ENCODE measurements at places on chromosomes 1 and 21.

- no peak for DNase-seq
Measured at GRCh38 chr1:103243481-103243880, 135.2 kb upstream of the COL11A1 start.

GRCh38 chr1:161201836-161202712, at the start of gene NDUFS2:
NDUFS2 (plus strand) TSS chr1:161202367; CDS start chr1:161202386, 19 bp downstream.
- DNase-seq: peak; percentile 94

GRCh38 chr1:178119628-178120027, 25.7 kb downstream of the RASAL2 start:
- no peak for DNase-seq

GRCh38 chr1:174791863-174792262, 207.9 kb upstream of the CACYBP start:
- no peak for DNase-seq

DNA sequence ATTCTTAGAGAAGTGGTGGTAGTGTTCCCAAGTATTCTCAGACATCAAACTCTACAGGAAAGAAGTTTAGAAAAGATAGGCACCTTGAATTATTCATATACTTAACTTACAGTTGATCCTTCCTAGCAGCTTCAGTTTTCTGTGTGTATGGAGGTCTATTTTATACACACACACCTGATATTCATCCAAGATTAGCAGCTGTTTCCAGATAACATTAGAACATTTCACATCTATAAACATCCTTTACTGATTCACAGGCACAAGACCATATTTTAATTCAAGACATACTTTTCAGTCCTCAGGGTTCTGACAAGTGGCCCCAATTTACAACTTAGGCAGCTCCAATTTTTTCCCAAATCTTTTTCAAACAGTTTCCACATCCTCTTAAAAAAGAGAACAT, 287.8 kb upstream of the USP25 start:
- DNase-seq: no peak

DNA sequence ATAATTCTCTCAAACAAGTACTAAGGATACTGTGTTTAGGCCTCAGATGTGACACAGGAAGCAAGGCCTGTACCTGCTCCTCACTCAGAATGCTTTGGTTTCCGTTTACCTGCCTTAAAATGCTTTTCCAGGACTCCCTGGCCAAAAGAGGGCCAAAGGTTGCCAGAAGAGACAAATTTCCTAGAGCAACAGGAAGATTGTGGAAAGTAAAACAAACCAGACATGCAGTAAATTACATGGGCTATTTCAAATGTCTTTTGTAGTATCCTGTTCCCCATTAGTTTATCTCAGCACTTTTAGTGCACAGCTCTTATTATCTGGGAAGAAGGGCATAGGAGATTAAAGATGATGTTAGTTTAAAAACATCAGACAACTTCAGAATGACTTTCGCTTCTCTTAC, 280.0 kb downstream of the NFIA start:
- no peak for DNase-seq

GRCh38 chr1:233337505-233337904, 10.0 kb downstream of the MAP3K21 start:
- DNase-seq: no peak

- no peak for DNase-seq
Measured at GRCh38 chr1:223234534-223234933, 91.5 kb upstream of the TLR5 start.

DNA sequence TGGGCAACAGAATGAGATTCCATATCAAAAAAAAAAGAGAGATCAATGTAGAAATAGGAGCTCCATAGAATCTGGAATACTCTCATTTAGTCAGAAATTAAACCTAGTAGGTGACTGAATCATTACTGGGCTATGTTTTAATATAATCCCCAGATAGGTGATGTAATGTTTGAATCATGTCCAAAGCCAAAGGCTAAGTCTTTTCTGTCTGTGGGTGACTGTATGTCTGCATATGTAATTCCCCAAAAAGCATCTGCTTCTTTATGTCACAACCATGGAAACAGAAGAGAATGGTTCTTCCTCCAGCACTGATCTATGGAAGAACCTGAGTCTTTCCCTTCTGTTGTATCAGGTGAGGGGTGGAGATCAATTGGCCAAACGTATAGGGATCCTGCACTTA, 5.8 kb downstream of the LAMC2 start:
- DNase-seq: no peak

- DNase-seq: no peak
Measured at GRCh38 chr1:85240174-85240601, 19.3 kb downstream of the C1orf52 start.

- DNase-seq: no peak
Measured at GRCh38 chr1:87224201-87224600, 104.5 kb upstream of the LMO4 start.
